Caco-2 (cell line): ENCODE measurements at places on chromosomes 7 and 10. TPM values are rescaled to one million over a fixed set of nuclear protein-coding genes. Genes with fewer than 3 reads are reported as not detected.
A peak's percentile ranks its signal among the peaks of the same experiment; 100 is the strongest.

IL6 gene
- total RNA-seq, result not detected in 2 replicates

CUZD1 gene
- 2.1 and 2.2 TPM in 2 replicates for total RNA-seq

CDC14C gene
- total RNA-seq, result not detected in 2 replicates

MORN4 gene
- total RNA-seq, result 9.7 and 12.6 TPM in 2 replicates

EVX1 gene
- not detected in 2 replicates for total RNA-seq

MMD2 gene
- total RNA-seq, result not detected in 2 replicates

BRI3 gene
- 197 and 224 TPM in 2 replicates for total RNA-seq

COL26A1 gene
- 19.1 and 23.3 TPM in 2 replicates for total RNA-seq

CYP3A4 gene
- not detected in 2 replicates for total RNA-seq

DNA sequence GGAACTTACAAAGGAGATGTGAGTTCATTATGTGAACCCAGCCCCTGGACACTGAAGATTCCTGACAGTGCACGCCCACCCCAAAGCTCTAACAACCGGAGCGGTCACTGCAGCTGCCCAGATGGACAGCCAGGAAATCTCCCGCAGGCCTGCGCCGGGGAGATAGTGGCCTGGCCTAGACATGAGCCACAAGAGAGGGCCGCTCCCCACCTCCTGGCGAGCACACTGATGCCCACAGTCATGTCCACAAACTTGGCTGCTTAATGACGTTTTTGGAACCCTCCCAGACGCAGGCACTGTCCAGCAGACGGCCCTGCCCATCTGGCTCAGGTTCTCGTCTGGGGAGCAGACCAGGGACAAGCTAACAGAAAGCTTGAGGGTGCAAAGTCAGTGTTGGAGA, 34.2 kb downstream of the TCERG1L start:
- no peak overlapping the region for H3K4me3 ChIP-seq
- DNase-seq, result no peak
- no peaks in the 10 kb centered on the region for H3K4me1 ChIP-seq
- no peaks in the 10 kb centered on the region for H3K27me3 ChIP-seq

GRCh38 chr7:4725014-4725849, 43.1 kb downstream of the FOXK1 start:
- peak overlapping the region; percentile 12 for H3K27ac ChIP-seq
- no peak overlapping the region for H3K4me3 ChIP-seq
- H3K27me3 ChIP-seq, result no peaks in the 10 kb centered on the region
- H3K4me1 ChIP-seq, result no peaks in the 10 kb centered on the region
- no peaks in the 10 kb centered on the region; the same call in 1 of the 2 replicates for H3K36me3 ChIP-seq

GRCh38 chr7:378041-378420, 88.1 kb downstream of the FOXL3 start:
- H3K27ac ChIP-seq, result peak overlapping the region; percentile 64
- no peaks in the 10 kb centered on the region for H3K36me3 ChIP-seq

GRCh38 chr10:1608851-1609647, 128.3 kb downstream of the ADARB2 start:
- peaks cover 2% of the 10 kb centered on the region for H3K27me3 ChIP-seq
- no peak for DNase-seq
- H3K4me1 ChIP-seq, result no peaks in the 10 kb centered on the region
- no peak overlapping the region for H3K4me3 ChIP-seq

- no peak for DNase-seq
- no peak overlapping the region for H3K27ac ChIP-seq
- no peaks in the 10 kb centered on the region for H3K27me3 ChIP-seq
- peaks cover 2% of the 10 kb centered on the region for H3K36me3 ChIP-seq
- H3K4me1 ChIP-seq, result peaks cover 24% of the 10 kb centered on the region
These were observed 26.1 kb downstream of the SHTN1 start for GRCh38 chr10:116978901-116979300.

DNA sequence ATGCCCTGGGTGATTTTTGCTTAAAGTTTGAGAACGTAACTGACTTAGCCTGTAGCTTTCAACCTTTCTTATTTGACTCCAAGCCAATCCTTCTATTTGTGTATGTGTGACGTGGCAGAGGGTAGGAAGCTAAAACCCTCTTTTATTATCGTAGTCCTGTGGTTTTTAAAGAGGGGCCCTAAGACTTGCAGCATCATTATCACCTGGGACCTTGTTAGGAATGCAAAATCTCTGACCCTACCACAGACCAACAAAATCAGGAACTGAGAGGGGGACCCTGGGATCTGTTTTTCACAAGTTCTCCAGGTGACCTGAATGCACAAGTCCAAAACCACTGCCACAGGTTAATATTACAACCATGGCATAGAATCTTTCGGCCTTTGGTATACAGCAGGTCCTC, 80.1 kb downstream of the OSBPL3 start:
- H3K4me3 ChIP-seq, result no peak overlapping the region
- no peak overlapping the region for H3K27ac ChIP-seq
- no peak for DNase-seq
- H3K4me1 ChIP-seq, result peaks cover 21% of the 10 kb centered on the region
- no peaks in the 10 kb centered on the region for H3K27me3 ChIP-seq

DNA sequence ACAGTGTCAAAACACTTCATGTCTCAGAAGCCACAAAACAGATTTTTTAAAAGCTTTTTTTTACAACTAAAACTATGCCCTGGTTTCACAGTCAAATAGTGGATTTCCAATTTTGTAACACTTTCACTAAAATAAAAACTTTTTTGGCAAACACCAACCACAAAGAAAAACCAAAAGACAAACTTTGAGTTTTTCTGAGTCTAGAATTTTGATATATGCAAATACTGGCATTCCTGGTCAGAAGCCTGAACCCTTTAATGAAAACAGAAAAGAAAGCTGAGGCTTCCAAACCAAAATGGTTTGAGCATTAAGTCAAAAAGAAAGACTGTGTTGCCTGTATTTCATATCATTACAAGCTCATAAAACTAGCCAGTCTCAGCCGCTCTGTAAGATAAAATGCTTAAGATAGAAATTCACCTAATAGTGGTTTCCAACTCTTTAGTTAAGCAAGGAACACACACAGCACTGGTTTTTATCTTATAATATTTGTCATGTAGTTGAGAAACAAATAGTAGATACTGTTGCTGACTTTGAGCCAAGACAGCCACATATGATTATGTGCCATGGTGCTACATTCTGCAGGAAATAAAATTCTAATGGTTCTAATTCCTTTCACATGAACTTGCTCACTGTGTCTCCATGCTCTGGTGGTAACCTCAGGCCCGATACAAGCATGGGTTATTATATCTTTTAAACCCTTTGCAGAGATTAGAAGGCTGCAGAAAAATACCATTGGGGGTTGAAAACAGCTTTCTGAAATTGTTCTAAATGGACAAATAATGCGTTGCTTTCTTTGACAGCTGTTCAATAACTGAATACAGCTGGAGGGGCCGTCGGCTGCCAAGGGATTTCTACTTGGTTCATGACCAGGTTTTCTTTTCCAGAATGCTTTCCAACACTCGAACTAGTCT, 49.4 kb downstream of the FAM171A1 start:
- H3K27ac ChIP-seq, result no peak overlapping the region
- H3K4me3 ChIP-seq, result no peak overlapping the region
- H3K36me3 ChIP-seq, result no peaks in the 10 kb centered on the region
- DNase-seq, result no peak

DNA sequence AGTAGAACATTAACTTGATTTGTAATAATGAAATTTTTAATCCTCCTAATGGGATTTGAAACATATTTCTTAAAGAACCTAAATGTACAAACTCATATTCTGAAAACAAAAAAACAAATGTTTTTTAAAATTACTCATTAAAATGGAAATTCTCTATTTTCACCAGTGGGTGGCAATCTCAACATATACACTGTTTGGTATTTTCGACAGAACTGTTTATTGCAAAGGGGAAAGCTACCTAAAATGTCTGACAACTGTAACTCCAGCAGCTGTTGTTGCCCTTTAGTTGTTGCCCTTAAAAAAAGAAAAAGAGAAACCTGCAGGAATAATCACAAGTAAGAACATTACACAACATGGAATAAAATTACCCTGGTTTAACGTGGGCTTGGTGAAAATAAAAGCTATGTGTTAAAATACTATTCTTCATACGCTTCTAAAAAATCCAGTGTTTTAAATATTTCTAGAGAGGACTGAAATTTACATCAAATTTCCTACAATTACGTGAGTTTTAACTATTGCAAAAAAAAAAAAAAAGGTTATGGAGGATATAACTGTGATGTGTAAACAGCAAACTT, 54.5 kb downstream of the COL1A2 start:
- H3K4me3 ChIP-seq, result no peak overlapping the region
- no peaks in the 10 kb centered on the region for H3K27me3 ChIP-seq
- no peak for DNase-seq
- no peaks in the 10 kb centered on the region for H3K36me3 ChIP-seq
- no peak overlapping the region for H3K27ac ChIP-seq

- H3K4me1 ChIP-seq, result no peaks in the 10 kb centered on the region
- no peak within 1 kb of the TSS for H3K27ac ChIP-seq
- peak within 1 kb of the TSS; percentile 24 for H3K4me3 ChIP-seq
- no peak for DNase-seq
These were observed at the start of gene SEMA3E for GRCh38 chr7:83648464-83649241. TSS of gene SEMA3E (minus strand) at chr7:83649139.

- peak overlapping the region; percentile 87 for H3K27ac ChIP-seq
- H3K27me3 ChIP-seq, result no peaks in the 10 kb centered on the region
- H3K4me3 ChIP-seq, result no peak overlapping the region
- no peak for DNase-seq
- H3K36me3 ChIP-seq, result peaks cover 5% of the 10 kb centered on the region
These were observed 190.0 kb downstream of the CFTR start for GRCh38 chr7:117669818-117670217.

DNA sequence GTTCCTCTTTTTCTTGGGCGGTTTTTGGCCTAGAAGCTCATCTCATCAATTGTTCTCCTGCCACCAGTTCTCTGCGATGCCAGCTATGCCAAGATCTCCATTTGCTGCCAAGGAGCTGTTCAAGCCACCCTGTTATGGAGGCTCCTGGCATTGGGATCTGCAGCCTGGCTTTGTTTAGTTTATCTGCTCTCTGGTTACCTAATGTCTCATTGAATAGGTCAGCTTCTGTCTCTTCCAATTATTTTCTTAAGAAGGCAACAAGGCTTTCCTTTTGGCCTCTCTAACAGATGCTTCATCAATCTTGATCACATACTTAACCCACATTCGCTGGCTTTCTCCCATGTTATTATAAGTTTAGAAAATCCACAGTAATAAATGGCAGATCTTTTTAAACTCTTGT, 20.6 kb upstream of the SDK1 start:
- no peaks in the 10 kb centered on the region for H3K27me3 ChIP-seq
- H3K4me3 ChIP-seq, result no peak overlapping the region
- H3K27ac ChIP-seq, result no peak overlapping the region
- H3K4me1 ChIP-seq, result no peaks in the 10 kb centered on the region

DNA sequence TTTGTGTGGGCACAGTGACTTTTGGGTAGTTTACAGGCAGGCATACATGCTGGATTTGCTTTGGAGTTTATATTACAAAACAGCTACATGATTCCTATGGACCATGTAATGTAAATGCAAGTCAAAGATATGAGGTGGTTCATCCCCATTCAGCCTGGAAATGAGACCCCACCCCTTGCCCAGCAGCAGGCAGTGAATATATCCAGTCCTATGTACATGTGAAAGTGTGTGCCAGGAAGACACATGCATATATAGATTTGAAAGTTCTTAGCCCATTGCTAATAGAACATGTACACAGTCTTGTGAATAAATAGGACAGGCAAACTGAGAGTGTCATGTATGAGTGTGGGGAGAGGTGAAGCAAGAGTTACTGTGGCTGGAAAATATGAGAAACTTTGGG, 65.3 kb downstream of the FZD1 start:
- no peaks in the 10 kb centered on the region for H3K4me1 ChIP-seq
- DNase-seq, result no peak
- no peaks in the 10 kb centered on the region; the same call in 1 of the 2 replicates for H3K27me3 ChIP-seq
- no peak overlapping the region for H3K4me3 ChIP-seq

GRCh38 chr7:95922191-95922590, 149.8 kb downstream of the DYNC1I1 start:
- no peaks in the 10 kb centered on the region for H3K4me1 ChIP-seq
- no peaks in the 10 kb centered on the region for H3K27me3 ChIP-seq
- no peak overlapping the region for H3K4me3 ChIP-seq
- H3K27ac ChIP-seq, result no peak overlapping the region
- DNase-seq, result no peak
- H3K36me3 ChIP-seq, result no peaks in the 10 kb centered on the region

DNA sequence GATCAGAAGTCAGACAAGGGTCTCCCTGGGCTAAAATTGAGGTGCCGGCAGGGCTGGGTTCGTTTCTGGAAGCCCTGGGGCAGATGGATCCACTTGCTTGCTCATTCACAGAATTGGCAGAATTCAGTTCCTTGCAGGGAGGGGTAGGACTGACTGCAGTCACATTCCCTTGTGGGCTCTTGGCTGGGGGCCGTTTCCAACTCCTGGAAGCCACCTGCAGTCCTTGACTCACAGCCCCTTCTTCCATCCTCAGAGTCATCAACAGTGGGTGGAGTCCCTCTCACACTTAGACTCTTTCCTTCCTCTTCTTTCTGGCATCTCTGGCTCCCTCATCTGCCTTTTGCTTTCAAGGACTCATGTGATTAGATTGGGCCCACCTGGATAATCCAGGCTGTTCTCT, 54.6 kb upstream of the NANOS1 start:
- no peak overlapping the region for H3K27ac ChIP-seq
- DNase-seq, result no peak
- no peaks in the 10 kb centered on the region; the same call in 1 of the 2 replicates for H3K27me3 ChIP-seq

DNA sequence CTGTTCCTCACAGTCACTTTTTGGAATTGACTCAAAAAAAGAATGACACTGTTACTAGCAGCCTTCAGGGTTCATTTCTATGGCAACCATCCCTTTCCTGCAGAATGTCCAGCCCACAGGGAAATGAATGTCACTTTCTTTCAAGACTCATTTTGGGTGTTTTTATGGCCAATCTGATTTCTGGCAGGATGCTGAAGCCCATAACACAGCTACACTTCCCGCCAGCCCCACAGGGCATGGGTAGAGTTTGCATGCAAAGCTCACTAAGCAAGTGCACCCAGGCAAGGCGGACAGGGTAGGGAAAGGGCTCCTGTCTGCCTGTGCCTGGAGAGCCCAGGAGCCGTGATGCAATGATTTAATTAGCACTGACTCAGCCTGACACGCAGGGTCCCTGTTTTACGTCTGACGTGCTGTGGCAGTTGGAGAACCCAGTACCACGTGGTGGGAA, 26.1 kb upstream of the GPAM start:
- peaks cover 5% of the 10 kb centered on the region; the same call in 1 of the 2 replicates for H3K4me1 ChIP-seq
- no peak overlapping the region for H3K4me3 ChIP-seq

- DNase-seq, result no peak
- H3K27ac ChIP-seq, result no peak overlapping the region
- no peaks in the 10 kb centered on the region for H3K36me3 ChIP-seq
- no peak overlapping the region for H3K4me3 ChIP-seq
These were observed 107.2 kb upstream of the EEPD1 start for GRCh38 chr7:36045830-36046341.
